Breast epithelium (tissue), 4 donors: ENCODE measurements at places on chromosomes 1 and 21. TPM values are rescaled to one million over a fixed set of nuclear protein-coding genes. Genes with fewer than 3 reads are reported as not detected.
A peak's percentile ranks its signal among the peaks of the same experiment; 100 is the strongest.

GRCh38 chr1:25765923-25766589 is 33.9 kb upstream of the SELENON start:
- no peak for DNase-seq

- DNase-seq = no peak
Measured at GRCh38 chr1:31583082-31583994, 7.0 kb downstream of the TINAGL1 start.

The DNM3 gene
- total RNA-seq = 7.5 TPM

- no peak for DNase-seq
Measured at GRCh38 chr1:112702420-112703261, 4.3 kb downstream of the RHOC start.

The SERTAD4 gene
- total RNA-seq = 0.80 TPM

The TMEM201 gene
- total RNA-seq = 5.0 TPM

The SELP gene
- 5.4 TPM for total RNA-seq

- DNase-seq = no peak
Measured at GRCh38 chr1:19445417-19446342, 39.7 kb downstream of the CAPZB start.

- no peak for DNase-seq
Measured at GRCh38 chr21:37828556-37828955, 87.7 kb downstream of the KCNJ6 start.

The ABCG1 gene
- total RNA-seq = 23.7 TPM

The CD101 gene
- total RNA-seq = 0.73 TPM

DNA sequence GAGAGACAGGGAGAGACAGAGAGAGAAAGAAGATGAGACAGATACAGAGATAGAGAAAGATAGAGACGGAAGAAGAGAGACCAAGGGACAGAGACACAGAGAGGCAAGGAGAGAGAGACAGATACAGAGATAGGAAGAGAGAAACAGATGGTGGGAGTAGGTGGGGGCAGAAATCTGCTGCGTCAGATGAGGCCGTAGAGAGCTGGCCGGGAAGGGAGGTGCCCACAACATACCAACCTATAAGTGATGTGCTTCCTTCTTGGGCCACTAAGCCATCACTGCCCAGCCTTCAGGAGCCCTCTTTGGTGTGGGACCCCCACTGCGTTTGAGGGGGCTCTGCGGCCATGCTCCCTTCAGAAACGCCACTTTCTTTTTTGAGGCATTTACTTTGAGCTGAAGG is 307.6 kb upstream of the VAMP3 start:
- DNase-seq = no peak

GRCh38 chr1:101310506-101310905 is 73.7 kb downstream of the S1PR1 start:
- no peak for DNase-seq

DNA sequence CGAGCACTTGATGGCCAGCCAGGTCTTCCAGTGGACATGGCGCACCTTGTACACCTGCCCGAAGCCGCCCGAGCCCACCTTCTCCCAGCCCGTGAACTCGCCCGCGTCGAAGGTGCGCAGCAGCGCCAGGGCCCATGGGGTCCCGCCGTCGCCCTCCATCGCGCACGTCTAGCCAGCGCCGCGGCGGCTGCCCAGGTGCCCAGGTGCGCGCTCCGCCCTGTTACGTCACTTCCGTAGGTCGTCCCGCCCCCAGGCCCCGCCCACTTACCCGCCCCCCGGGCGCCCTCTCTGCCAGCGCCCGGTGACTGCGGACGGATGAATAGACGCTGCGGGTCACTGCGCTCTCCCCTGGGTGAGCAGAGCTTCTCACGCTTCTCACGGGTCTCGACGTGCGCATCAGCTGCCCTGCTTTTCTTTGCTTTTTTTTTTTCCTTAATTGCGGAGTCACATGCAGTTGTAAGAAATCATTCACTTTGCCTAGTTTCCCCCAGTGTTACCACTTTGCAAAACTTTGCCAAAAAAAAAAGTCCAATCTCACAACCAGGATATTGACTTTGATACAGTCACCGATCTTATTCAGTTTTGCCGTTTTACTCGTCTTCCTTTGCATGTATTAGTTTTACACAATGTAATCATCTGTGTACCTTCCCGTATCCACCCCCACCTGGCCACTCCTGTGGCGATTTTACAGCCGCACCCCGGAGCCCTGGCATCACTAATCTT is at the start of gene RIPK4:
RIPK4 (minus strand) TSS at position 170 of the 723 bp plus-strand sequence; CDS start at position 159, 11 bp downstream.
- DNase-seq = peak; percentile 91

The UBE2U gene
- total RNA-seq = not detected
